ENCODE measurements at places on chromosomes 1 and 21. TPM values are rescaled to one million over a fixed set of nuclear protein-coding genes. Genes with fewer than 3 reads are reported as not detected.
A peak's percentile ranks its signal among the peaks of the same experiment; 100 is the strongest.

- no peaks in the 10 kb centered on the region for H3K4me1 ChIP-seq
- H3K4me3 ChIP-seq = no peak overlapping the region
- DNase-seq = no peak
- no peak overlapping the region for H3K27ac ChIP-seq
- no peaks in the 10 kb centered on the region for H3K36me3 ChIP-seq
Observed at GRCh38 chr1:34419663-34420136, 243.0 kb downstream of the C1orf94 start.

The GLRX2 gene
- total RNA-seq = 10.0 TPM

GRCh38 chr1:160082926-160083325, 1.6 kb downstream of the KCNJ9 start:
- H3K4me3 ChIP-seq = no peak overlapping the region
- H3K36me3 ChIP-seq = no peaks in the 10 kb centered on the region
- no peak for DNase-seq
- no peaks in the 10 kb centered on the region for H3K4me1 ChIP-seq

The KMO gene
- 0.28 TPM for total RNA-seq

The ASAP3 gene
- 82.9 TPM for total RNA-seq

The CKS1B gene
- total RNA-seq = 14.1 TPM

GRCh38 chr21:27036736-27037301, 69.9 kb upstream of the ADAMTS5 start:
- H3K4me3 ChIP-seq = no peak overlapping the region
- H3K36me3 ChIP-seq = no peaks in the 10 kb centered on the region
- DNase-seq = no peak
- H3K27me3 ChIP-seq = no peaks in the 10 kb centered on the region
- peak overlapping the region; percentile 45 for H3K27ac ChIP-seq
- no peaks in the 10 kb centered on the region for H3K4me1 ChIP-seq

DNA sequence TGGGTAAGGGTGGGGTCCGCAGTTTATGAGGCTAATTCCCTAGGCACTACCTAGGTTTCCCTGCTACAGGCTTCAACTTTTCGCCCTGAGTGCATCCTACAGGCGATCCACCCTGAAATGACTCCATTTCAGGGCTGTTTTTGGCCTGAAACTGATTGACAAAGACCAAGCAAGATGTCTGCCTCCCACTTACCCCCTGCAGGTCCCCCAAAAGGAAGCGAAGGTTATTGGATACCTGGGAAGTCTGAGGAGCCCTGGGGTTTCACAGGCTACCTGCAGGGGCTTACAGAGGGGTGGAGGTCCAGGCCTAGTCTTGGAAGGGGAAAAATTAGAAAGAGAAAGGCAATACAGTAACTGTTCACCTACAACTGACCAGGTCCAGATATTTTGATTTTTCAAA, 3.3 kb upstream of the TBX15 start:
- H3K27me3 ChIP-seq = peaks cover 88% of the 10 kb centered on the region
- DNase-seq = no peak
- H3K4me3 ChIP-seq = no peak overlapping the region
- no peak overlapping the region for H3K27ac ChIP-seq
- peaks cover 4% of the 10 kb centered on the region for H3K4me1 ChIP-seq
- H3K36me3 ChIP-seq = no peaks in the 10 kb centered on the region

DNA sequence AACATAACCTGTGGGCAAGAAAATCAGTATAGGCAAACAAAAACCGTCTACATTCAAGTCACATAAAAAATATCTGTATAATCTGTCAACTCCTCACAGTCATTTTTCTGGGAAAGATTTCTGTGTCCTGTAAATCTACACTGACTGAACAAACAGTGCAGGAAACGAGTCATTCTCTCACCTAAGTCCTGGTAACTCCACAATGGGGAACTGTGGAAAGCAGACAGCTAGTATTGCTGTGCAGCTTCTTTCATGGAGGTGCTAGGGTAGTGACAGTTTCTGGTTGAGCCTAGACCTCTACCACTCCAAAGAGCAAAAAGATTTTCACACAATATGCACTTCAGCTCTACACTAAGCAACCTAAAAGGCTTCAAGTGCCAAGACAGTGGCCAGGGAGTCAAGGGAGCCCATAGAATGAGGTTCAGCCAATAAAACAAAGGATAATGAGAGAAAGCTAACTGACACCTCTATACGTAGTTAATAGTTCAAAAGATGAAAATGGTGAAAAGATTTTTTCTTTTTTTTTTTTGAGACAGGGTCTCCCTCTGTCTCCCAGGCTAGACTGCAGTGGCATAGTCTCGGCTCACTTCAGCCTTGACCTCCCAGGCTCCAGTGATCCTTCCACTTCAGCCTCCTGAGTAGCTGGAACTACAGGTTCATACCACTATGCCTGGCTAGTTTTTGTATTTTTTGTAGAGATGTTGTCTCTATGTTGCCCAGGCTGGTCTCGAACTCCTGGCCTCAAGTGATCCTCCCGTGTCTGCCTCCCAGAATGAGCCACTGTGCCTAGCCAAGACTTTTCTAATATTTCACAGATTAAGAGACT, 5.5 kb downstream of the PTP4A2 start:
- DNase-seq = no peak
- H3K36me3 ChIP-seq = no peaks in the 10 kb centered on the region
- peak overlapping the region; percentile 25 for H3K27ac ChIP-seq
- peaks cover 10% of the 10 kb centered on the region for H3K4me1 ChIP-seq

GRCh38 chr21:14677639-14678179, 131.6 kb upstream of the SAMSN1 start:
- no peaks in the 10 kb centered on the region for H3K4me1 ChIP-seq
- H3K36me3 ChIP-seq = no peaks in the 10 kb centered on the region
- H3K27ac ChIP-seq = no peak overlapping the region

DNA sequence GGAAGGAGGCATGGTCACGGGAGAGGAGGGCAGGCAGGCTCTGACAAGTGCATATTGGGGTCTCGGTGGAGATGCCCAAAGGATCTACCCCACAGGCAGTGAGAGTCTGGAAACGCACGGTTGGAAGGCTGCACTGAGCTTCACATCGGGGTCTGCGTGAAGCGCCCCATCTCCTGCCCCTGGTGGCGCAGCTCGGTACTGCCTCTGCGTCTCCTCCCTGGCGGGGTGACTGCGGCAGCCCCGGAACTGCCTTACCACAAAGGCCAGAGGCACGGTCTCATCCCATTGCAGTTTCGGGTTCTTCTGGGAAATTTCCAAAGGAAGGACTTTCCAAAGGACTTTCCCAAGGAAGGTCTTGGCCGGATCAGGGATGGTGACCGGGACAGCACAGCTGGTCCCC, 69.2 kb upstream of the AJAP1 start:
- H3K4me3 ChIP-seq = no peak overlapping the region
- no peak overlapping the region for H3K27ac ChIP-seq
- H3K4me1 ChIP-seq = no peaks in the 10 kb centered on the region
- no peaks in the 10 kb centered on the region for H3K36me3 ChIP-seq
- no peak for DNase-seq

GRCh38 chr21:26471099-26471471, 102.0 kb downstream of the CYYR1 start:
- H3K27ac ChIP-seq = no peak overlapping the region
- H3K4me3 ChIP-seq = no peak overlapping the region
- no peaks in the 10 kb centered on the region for H3K4me1 ChIP-seq
- no peak for DNase-seq

- H3K27ac ChIP-seq = no peak overlapping the region
- DNase-seq = no peak
- H3K4me3 ChIP-seq = no peak overlapping the region
- no peaks in the 10 kb centered on the region for H3K27me3 ChIP-seq
Observed at GRCh38 chr1:235060607-235061470, 67.8 kb downstream of the TOMM20 start.
